ENCODE measurements at places on chromosomes 16 and 17.

DNA sequence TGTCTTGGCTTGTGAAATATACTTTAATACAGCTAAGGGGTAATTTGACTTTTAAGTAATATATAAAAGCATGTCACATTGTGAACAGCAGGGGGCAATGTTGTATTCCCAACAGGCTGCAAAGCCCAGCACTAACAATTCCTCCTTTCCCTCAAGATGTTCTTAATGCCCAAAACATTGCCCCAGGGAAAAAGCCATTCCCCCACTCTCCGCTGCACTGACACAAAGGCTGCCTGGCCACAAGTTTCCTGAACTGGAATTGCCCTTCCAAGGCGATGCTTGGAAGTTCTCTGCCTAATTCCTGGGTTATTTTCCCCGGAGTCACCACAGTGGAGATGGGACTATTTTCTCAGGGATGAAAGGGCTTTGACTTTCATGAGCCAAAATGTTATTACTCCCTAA, 27.2 kb downstream of the CLEC16A start:
- DNase-seq: no peak

DNA sequence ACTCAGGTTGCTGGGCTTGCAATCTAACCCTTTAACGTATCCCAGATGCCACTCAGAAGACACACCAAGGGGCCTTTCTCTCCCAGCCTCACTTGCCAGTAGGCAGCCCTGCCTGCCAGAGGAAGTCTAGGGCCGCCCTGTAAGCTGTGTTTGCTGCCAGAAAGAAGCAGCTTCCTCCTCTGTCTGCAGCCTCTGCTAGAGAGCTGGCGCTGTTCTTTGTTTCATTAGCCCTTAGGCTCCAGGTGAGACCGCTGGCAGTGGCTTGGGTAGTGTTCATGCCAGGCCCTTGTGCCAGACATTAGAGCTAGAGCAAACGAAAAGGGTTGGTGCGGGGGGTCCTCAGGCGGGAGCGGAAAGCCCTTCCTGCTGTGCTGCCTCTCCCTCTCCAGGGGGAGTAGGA, 8.9 kb downstream of the CTRL start:
- no peak for DNase-seq

- DNase-seq: no peak
These were observed 34.5 kb upstream of the USP22 start for GRCh38 chr17:21077281-21077680.

GRCh38 chr17:21295036-21295952, 10.8 kb downstream of the MAP2K3 start:
- no peak for DNase-seq

DNA sequence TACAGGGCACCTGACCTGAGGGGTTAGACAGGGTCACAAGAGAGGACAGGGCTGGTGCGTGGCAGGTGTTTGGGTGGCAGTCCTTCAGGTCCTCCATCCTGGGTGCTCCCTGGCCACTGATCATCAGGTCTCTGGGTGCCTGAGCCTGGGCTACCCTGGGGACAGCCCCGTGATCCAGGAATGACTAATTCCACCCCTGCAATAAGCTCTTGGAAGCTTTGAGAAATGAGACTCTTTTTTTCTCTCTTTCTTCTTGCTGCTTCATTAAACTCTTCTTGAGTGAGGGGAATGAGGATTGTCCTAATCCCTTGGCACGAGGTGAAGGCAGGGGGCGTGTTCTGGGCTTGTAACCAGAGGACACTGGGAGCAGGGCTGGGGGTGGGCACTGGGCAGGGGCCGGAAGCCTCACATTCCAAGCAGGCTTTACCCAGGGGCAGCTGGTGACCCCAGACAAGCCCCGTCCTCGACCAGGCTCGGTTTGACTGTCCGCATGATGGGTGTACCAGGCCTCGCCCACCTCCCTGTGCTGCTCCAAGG, 21.4 kb upstream of the SPNS2 start:
- no peak for DNase-seq

- DNase-seq: no peak
These were observed 13.5 kb downstream of the CA4 start for GRCh38 chr17:60163108-60163784.

GRCh38 chr16:4675864-4676786, 17.2 kb upstream of the NUDT16L1 start:
- no peak for DNase-seq

GRCh38 chr16:14334366-14335080, 263.4 kb downstream of the MRTFB start:
- DNase-seq: no peak

GRCh38 chr17:65930140-65930730, 261.7 kb downstream of the CEP112 start:
- DNase-seq: no peak
